GM19239 (cell line): ENCODE measurements at places on chromosomes 5 and 9.

DNA sequence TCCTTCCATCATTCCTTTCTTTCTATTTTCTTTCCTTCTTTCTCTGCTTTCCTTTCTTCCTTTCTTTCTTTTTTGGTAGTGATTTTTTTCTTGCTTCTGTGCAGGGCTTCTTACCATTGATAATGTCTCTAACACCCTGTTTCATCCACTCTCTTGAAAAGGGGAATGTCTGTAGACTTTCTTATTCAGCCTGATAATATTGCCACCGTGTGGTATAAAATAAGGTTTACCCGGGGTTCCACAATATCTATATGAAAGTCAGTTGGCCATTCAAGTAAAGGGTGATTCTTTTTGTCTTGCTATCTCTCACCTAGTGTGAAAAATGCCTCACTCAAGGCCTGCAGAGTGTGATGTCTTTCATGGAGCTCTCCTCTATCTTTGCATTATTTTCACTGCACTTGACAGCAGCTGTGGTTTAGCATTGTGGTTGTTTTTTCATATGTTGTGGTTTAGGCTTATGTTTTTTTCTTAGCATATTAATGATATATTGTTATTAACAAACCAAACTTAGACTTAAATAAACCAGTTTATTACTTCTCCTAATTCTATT, 153.9 kb downstream of the CSNK1G3 start:
- DNase-seq: no peak

DNA sequence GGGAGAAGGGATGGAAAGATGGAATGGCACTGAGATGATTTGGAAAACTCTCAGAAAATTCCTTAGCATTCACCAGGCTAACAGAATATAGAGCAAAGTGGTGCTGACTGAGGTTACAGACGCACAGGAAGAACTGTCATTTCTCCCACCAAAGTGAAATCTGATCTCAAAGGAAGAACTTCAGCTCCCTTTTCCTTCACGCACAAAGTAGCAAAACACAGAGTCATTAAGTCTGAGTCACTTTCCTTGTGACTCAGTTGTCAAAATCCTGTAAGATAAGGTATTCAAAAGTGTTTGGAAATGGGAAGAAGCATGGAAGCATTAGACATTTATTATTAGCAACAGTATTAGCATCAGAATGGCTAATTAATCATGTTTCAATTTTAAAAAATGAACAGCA, 11.7 kb downstream of the MPDZ start:
- no peak for DNase-seq

GRCh38 chr5:116616876-116617275, 42.3 kb upstream of the SEMA6A start:
- DNase-seq: no peak

DNA sequence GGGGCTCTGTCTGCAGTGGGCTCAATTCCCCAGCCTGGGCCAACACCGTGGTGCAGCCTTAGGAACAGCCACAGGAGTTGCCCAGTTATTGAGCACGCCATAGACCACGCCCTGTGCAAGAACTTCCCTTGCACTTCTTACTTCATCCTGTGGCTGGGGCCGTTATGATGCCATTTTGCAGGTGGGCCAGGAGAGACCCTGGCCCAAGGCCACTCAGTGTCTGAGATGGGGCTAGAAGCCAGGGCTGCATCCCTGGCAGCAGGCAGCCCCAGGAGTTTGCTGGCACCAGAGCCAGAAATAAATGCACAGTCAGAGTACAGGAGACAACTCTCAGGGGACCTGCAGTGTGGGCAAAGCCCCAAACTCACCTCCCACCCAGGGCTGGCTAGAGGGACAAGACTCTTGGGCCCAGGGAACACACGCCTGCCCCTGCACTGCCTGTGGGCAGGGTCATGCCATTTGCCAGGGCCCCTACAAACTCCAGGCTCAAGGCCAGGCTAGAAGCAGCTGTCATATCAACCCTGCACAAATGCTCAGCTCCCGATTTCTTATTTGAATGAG, 6.7 kb downstream of the CORO2A start:
- DNase-seq: no peak

- DNase-seq: no peak
These were observed 5.6 kb upstream of the GZMA start for GRCh38 chr5:55096861-55097260.

GRCh38 chr9:121927636-121928035, 165.5 kb downstream of the TTLL11 start:
- no peak for DNase-seq

GRCh38 chr5:36206913-36207312, 34.8 kb downstream of the NADK2 start:
- no peak for DNase-seq

DNA sequence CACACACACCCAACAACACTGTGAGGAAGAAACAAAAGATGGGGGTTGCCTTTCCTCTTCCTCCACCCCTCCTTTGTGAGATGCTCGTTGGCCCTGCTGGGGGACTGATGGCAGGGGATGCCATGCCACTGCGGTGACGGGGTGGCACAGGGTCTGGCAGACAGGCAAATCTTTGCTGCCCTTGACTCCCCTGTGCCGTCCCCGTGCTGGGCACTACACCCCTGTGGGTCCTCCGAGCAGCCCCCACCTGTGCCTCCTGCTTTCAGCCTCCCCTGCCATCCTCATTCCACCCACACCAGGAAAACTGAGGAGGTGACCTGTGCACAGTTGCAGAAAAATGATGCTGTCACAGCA, 40.2 kb upstream of the IER5L start:
- DNase-seq: no peak

- DNase-seq: no peak
These were observed 214.6 kb upstream of the C9orf72 start for GRCh38 chr9:27787891-27788290.

GRCh38 chr5:72167257-72167656, 60.0 kb downstream of the MAP1B start:
- no peak for DNase-seq

- no peak for DNase-seq
These were observed 204.9 kb downstream of the ZNF462 start for GRCh38 chr9:107067739-107068416.

- DNase-seq: no peak
These were observed 69.7 kb downstream of the LIX1 start for GRCh38 chr5:97072696-97073095.

GRCh38 chr9:124214116-124214515, 43.6 kb upstream of the NEK6 start:
- no peak for DNase-seq

DNA sequence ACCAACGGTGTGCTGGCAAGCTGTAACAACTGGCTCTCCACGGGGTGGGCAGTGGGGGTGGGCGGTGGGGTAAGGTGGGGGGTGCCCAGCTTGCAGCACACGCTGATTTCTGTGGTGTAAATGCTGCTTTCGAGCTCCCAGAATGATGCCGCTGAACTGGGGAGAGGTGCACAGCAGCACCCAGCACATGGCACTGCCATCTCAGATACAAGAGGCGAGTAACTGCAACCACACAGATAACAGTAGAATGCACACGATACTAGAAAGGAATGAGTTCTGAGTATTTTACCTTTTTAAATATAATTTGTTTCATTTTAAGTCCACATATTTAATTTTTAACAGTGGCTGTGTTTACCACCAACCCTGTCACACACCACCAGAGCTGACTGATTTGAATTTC, 87.9 kb downstream of the SEMA4D start:
- no peak for DNase-seq

GRCh38 chr5:93206203-93206602, 374.8 kb downstream of the NR2F1-AS1 start:
- no peak for DNase-seq

GRCh38 chr9:73613092-73613701, 461.5 kb downstream of the ANXA1 start:
- DNase-seq: no peak

GRCh38 chr5:676699-677076, 16.5 kb downstream of the TPPP start:
- DNase-seq: no peak

DNA sequence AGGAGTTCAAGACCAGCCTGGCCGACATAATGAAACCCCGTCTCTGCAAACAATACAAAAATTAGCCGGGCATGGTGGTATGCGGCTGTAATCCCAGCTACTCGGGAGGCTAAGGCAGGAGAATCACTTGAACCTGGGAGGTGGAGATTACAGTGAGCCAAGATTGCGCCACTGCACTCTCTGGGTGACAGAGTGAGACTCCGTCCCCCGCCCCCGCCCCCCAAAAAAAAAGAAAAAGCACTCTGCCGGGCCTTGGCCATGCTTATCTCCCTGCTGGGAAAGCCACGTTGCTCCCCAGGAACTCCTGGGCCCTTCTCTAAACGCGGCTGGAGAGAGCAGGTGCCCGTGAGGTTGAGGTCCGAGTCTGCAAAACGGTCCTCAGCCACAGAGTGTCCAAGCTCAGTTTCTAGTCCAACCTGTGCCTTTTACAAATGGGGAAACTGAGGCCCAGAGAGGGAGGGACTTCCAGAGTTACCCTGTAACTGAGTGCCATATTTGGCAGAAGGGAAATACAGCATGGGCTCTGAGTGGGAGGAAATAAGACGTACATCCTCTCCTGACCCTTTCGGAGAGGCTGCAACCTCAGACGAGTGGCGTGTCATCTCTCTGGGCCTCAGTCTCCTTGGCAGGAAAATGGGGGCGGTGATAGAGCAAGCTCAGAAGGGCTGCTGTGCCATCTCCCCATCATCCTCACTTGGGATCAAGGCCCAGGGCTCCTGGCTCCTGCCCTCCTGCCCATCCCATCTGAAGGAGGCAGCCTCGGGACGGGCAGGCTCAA, 6.6 kb upstream of the PHYHD1 start:
- no peak for DNase-seq

- no peak for DNase-seq
These were observed 68.2 kb upstream of the SMC2 start for GRCh38 chr9:104025945-104026344.

- no peak for DNase-seq
These were observed 7.6 kb upstream of the SLC30A5 start for GRCh38 chr5:69086206-69086605.

- DNase-seq: no peak
These were observed 302.1 kb downstream of the CSNK1G3 start for GRCh38 chr5:123813937-123814624.

DNA sequence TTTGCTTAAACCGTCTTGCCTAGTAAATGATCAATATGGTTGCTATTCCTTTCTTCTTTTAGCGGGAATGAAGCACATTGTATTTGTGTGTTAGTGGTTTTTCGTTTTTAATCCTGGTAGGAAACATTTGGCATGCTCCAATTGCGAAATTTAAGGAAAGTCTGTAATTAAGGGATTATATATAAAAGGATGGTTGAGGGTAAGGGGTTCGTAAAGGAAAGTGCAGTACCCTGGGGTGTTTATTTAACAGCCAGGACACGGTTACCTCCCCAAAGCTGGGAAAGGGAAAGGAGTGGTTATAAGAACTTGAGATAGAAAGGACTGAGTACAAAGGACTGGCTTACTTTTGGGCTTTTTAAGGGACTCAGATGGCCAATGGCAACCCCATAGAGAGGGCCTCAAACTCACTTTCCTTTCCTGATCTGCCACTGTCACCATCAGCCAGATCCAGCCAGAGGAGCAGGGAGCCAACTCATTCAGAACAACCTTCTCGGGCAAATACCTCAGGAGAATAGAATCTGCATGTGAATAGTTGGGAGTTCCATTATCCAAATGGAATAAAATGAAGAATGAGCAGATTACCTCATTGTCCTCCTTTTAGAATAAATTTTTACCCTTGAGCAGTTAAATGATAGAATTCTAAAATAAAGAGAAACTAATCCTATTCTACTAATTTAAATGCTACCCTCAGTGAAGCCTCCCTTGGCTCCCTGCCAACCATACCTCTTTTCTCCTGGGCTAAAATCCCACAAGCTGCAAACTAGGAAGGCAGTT, 117.7 kb downstream of the SNCAIP start:
- DNase-seq: no peak

DNA sequence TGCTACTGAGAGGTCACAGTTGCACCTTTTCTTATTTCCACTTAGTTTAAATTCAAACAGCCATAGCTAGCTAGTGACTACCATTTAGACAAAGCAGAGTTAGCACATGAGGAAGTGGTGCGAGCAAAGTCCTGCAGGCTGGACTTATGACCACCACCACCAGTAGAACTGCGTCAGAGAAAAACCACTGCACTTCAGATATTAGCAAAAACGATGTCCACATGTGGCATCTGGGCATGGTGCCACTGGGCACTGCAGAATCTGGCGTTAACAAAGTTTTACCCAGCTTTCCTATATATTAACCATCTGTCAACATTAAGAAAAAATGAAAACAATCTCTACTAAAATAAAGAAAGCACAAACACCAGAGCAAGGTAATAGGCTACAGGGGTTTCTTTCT, 80.1 kb downstream of the SPTLC1 start:
- DNase-seq: no peak

DNA sequence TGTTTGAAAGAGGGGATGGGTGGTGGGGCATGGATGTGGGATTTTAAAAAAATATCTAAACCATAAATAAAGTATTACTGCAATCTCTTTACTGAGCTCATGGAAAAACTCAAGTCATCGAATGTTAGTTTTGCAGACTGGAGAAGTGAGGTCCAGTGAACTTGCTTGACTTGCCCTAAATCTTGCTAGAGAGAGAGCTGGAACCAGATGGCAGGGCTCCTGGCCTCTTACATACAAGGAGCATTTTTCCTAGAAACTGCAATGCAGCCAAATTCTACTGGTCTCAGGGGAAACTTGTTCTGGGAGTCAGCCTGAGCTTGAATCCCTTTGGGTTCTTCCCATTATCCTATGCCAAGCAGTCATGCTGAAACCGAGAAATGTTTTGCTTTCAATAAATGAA, 2.9 kb upstream of the TGFBI start:
- no peak for DNase-seq

- DNase-seq: peak; percentile 28
These were observed 190.5 kb downstream of the HSPA4 start for GRCh38 chr5:133242221-133242835.

DNA sequence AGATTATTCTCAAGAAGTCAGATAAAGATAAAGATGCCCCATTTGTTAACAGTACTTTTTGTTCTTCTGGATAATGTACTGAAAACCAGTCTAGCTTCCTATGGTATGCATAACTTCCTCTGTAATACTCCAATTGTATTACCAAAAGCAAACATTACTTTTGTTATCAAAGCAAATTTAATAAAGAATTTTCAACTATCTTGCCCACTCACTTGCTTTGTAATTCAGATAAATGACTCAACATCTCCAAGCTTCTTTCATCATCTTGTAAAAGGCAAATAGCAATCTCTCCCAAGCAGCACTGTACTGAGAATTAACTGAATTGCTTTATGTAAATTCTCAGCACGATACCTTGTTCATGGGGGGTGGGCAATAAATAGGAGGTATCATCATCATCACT, 98.3 kb downstream of the NFIB start:
- DNase-seq: no peak

- DNase-seq: no peak
These were observed 56.1 kb downstream of the GRIA1 start for GRCh38 chr5:153546566-153546965.

GRCh38 chr9:81729135-81729534, 39.8 kb upstream of the TLE1 start:
- DNase-seq: no peak

DNA sequence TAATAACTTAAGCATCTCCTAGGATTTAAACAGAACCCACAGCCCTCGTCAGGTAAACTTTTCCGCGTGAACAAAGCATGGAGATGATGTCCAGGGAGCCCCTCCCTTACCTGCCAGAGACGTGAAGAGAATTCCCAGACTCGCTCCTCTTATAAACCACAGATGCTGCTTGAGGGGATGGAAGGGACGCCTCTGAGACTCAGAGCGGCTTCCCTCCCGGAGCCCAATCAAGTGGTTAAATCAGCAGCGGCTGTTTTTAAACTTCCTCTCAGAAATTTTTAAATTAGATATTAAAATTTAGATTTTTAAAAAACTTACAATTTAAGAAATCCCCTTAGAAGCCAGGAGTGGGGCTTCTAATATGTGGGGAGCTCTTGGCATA, 71.8 kb downstream of the RAPGEF1 start:
- DNase-seq: no peak

- no peak for DNase-seq
These were observed 87.8 kb upstream of the TLR4 start for GRCh38 chr9:117616431-117616831.
